Activated CD4-positive, CD25-positive, alpha-beta regulatory T cell treated with anti-CD3 and anti-CD28 coated beads, Interleukin-2, amount 50 U/mL, for 16 hours (primary cell): ENCODE measurements at places on chromosomes 12 and 14.

GRCh38 chr14:39212034-39212433, 21.7 kb upstream of the MIA2 start:
- DNase-seq: no peak

DNA sequence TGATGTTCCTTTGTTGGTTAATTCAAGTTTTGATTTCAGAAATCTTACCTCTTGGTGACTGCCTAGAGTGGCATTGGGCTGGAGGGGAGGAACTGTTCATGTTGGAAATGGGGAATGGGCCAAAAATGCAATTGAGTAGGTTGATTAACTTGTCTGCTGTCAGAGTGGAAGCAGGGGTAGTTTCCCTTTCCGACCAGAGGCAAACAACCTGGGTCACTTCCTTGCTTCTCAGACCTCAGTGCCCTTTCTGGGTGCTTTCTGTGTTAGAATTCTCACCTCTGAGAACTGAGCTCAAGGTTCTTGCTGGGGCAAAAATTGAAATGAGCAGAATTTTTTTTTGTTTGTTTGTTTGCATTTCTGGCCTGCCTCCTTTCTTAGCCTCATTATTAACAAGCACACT, 2.3 kb upstream of the M6PR start:
- DNase-seq: no peak

- DNase-seq: no peak
These were observed 5.1 kb upstream of the SIX1 start for GRCh38 chr14:60654334-60654821.

DNA sequence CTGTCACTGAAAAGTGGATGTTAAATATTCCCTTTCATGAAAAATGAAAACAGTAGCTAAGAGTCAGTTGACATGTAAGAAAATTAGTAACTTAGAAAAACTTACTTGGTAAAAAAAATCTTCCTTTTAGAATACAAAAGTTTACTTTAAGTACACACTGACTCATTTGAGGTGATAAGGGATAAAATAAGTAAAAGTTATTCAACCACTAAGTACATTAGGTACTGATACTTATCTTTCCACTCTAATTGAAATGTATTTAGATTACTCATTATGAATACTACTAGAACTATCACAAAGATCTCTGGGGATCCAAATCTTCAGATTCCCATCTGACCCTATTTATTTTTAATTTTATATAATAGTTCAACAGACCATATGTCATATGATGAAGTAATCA, 12.2 kb downstream of the SYCP3 start:
- DNase-seq: no peak

DNA sequence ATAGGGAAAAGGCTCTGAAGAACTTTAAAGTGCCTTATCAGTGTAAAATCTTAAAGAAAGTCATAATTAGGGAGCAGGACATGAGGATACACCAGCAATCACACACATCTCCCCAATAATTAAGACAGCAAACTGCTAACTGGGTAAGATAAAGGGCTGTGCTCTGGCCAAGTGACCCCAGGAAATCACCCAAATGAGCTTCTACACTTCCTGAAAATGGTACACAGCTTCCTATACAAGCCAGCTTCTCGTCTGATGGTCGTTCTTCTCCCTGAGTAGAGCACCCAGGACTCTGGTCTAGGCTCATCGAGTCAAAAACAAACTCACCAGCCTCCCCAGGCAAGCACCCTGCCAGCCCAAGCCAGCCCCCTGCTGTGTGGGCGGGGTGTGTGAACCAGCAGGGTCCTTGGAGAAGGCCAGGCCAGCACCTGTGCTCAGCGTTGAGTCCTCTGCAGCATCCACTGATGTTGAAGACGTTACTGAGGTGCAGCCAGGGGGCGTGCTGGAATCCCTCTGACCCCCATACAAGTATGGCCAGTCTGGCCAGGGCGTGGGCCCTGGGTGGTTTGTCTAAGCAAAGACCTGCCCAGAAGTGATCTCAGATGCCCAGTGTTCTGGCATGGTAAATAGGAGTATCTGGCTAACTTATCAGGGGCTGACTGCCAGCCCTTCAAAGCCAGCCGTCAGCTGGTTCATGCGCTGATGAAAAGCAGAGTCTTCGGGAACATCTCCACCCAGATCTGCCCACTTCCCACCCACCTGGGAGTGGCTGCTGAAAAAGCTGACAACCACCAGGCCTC, 41.4 kb downstream of the ACTN1 start:
- DNase-seq: no peak
